ENCODE measurements at places on chromosomes 1 and 21.

DNA sequence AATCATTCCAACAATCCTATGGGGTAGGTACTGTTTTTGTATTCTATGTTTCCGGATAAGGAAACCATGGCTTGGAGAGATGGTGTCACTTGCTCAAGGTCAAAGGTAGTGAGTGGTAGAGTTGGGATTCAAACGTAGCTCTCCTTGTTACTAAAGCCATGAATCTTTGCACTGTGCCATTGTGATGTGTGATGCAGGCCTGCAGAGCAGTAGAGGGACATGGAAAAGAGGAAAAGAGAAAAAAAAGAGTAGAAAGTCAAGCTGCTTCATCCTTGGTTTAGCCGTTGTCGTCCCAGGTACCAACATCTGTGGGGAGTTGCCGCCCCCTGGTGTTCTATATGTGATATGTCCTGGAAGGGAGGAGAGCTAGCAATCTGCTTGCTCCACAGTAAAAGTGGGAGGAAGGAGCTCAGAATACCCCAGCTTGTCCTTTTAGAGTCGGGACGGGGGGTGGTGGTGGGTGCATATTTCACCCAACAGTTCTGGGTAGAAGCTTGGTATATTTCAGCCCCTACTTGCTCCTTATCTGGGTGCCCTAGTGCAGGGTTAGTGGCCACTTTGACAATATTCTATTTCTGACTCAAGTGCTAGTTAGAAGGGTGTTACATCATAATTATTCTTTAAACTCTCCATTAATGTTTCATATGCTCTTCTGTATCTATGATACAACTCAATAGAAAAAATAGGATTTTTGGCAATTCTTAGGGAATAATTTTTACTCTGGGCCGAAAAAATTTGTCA is 98.4 kb downstream of the EBNA1BP2 start:
- peak; percentile 80 for DNase-seq

DNA sequence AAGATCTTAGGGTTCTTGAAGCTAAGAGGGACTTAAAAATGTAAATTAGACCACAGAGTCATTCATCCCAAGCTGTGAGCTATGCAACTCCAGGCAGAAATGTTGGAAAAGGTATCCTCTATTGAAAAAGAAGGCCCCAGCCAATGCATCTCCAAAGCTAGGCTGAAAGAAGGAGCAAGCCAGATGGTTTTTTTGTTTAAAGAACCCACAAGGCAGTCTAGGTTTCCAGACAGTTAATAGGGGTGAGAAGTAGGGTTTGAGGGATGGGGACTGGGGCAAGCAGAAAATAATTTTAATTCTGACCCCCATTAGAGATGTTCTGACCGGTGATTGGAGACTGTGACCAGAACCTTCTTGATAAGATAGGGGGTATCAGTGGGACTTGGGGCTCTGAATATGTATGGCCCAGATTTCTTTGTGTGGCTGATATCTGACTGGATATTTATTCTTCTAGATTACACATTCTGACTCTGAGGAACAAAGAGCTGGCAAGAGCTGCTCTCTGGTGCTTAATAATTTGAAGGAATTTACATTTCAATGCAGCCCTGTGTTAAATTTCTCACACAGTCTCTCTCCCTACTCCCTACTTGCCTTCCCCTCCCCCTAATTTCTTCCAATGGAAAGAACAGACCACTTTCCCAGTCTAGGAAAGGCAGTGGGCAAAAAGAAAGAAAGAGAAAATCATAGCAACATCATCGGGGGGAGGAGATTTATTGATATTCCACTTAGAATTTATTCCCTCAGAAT is 104.9 kb downstream of the NUF2 start:
- no peak for DNase-seq

GRCh38 chr1:58773406-58773840 is 10.4 kb downstream of the JUN start:
- DNase-seq, result no peak

DNA sequence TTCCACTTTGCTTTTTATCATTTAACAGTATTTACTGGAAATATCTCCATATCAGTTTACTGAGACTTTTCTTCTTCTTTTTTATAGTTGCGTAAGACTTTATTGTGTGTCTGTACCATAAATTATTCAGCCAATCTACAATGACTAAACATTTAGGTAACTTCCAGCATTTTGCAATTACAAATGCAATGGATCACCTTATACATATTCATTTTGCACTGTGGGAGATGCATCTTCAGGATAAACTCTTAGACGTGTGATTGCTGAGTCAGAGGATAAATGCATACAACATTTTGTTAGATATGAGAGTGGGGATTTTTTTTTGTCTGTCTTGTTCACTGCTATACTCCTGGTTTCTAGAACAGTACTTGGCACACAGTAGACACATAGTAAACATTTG is 95.7 kb upstream of the GCLM start:
- DNase-seq, result no peak

Data from H54 (cell line).